Right ventricle myocardium inferior (tissue), 1 donor: ENCODE measurements at places on chromosomes 3 and 15.

- no peak for DNase-seq
Observed at GRCh38 chr3:28242519-28242918, 1.1 kb downstream of the CMC1 start.

- DNase-seq, result no peak
Observed at GRCh38 chr15:70995383-70995970, 102.9 kb downstream of the LRRC49 start.

GRCh38 chr15:51366920-51367319 is 25.5 kb downstream of the GLDN start:
- DNase-seq, result no peak

DNA sequence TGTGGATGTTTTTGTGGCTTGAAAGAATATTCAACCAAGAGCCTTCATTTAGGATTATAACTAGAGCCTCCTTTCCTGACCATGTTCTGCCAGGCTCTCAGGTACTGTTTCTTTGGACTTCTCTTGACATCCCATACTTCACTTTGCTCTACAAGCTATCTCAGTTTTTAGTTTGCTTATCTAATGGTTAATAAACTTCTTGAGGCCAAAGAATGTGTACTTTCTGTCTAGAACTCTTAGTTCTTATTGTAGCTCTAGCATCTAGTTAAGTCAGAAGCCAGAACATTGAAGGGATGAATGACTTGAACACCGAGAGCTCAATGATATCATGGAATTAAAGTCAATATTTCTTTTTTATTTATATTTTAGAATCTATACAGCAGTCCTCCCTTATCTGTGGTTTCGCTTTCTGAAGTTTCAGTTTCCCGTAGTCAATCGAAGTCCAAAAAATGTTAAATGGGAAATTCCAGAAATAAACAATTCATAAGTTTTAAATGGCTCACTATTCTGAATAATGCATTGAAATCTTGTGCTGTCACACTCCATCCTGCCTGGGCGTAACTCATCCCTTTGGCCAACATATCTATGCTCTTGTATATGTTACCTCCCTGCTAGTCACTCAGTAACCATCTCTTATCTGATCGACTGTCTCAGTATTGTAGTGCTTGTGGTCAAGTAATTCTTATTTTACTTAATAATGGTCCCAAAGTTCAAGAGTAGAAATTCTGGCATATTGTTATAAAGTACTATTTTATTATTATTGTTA is 368.6 kb upstream of the RBMS3 start:
- no peak for DNase-seq

DNA sequence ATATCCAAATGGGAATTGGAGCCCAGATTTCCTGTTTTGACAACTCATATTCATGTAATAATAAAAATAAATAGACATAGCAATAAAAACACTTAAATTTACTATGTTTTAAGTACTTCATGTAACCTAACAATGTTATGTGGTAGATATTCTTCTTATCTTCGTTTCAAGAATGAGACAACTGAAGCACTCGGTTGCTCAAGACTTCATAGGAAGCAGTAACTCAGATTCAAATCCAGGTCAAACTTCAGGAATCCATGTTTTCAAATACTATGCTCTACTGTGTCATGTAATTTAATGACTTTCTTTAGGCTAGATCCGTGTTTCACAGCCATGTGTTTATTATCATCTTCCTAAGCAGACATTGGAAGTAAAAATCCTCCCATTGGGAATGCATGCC is 492.2 kb downstream of the CNTN3 start:
- no peak for DNase-seq

- peak; percentile 91 for DNase-seq
Observed at GRCh38 chr3:13080591-13080990, 7.4 kb upstream of the IQSEC1 start.

GRCh38 chr15:56978898-56979662 is 60.6 kb downstream of the TCF12 start:
- DNase-seq, result no peak

DNA sequence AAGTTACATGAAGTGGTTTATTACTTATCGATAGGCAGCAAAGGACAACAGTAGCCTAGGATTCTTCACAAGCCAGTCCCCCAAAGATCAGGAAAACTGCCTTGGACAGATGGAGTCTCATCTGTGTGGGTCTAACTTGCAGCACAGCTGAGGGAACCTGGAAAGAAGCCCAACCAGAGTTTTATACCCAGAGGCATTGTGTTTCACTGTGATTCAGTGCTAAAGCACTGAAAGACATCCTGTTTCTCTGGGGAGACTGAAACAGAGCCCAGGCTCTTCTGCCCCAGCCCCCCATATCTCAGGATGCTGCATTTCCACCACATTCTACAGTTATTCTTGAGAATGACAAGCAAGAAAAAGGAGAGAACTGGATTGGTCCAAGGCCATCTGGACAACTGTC is 48.2 kb upstream of the PYDC2 start:
- DNase-seq, result no peak

DNA sequence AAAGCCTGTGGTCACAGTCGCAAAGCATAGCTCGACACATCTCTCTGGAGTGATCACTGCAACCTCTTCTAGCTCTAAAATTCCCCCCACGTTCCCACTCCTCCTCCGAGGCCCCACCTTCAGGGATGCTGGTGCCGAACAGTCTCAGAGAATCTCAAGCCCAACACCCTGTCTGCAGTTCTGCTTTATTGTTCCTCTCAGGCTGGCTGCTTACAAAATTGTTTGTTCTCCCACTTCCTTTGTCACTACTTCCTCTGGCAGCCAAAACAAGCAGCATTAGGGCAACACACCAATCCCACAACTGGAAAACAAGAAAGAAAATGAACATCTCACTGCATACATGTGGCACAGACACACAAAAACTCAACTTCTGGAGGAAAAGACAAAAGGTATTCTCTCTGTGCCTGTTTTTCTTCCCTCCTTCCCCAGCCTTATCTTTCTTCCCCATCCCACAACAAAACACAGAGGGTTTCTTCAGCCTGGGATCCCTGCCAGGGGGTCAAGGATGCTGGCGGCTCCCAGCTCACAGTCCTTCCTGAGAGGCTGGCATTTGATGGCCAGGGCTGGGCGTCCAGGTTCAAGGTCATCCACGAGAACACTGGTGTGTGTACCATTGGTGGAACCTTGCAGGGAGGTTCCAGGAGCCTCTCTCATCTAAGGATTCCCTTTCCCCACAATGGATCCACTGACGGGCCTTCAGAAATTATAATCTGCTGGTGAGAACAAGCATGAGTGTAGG is 108.4 kb downstream of the TMCO5A start:
- peak; percentile 50 for DNase-seq

- DNase-seq, result no peak
Observed at GRCh38 chr3:44339181-44340057, 853 bp downstream of the TCAIM start.

- DNase-seq, result peak; percentile 65
Observed at GRCh38 chr15:56537881-56538280, 72.9 kb upstream of the MNS1 start.

GRCh38 chr3:197908957-197909701 is 40.9 kb upstream of the RPL35A start:
- no peak for DNase-seq
